ENCODE measurements at places on chromosomes 1 and 21.

DNA sequence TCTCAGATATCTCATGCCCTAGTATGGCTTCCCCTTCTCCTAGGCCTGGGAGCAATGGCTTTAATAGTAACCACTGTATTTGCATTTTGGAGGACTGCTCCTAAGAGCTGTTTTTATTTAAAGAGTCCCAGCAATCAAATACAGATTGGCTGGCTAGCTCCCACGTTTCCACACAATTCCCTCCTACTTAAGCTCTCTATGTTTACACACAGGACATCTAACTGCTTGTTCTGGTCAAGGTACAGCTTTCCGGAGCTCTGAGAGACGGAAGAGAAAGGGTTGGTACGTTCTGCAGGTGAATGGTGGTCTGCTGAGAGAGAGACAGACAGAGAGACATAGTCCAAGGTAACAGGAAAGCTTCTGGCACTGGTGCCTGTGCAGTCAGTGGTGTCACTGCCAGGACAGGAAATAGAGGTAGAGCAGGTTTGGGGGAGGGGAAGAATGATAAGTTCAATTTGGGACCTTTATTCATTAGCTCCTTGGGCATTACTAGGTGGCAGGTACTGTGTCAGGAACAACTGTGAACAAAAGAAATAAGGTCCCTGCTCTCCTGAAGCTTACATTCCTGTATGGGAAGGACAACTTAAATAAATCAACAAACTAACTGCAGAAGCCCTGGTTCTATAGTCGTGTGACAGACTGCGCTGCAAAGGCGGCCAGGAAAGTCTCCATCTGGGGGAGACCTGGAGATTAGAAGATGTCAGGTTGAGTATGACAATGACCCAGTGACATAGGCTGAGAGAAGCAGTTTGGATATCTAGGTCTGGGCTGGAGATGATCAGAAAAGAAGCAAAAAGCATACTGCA, 1.2 kb upstream of the SLC25A33 start:
- no peak for DNase-seq

- peak; percentile 84 for DNase-seq
Measured at GRCh38 chr1:77978293-77978968, 441 bp downstream of the FUBP1 start.

DNA sequence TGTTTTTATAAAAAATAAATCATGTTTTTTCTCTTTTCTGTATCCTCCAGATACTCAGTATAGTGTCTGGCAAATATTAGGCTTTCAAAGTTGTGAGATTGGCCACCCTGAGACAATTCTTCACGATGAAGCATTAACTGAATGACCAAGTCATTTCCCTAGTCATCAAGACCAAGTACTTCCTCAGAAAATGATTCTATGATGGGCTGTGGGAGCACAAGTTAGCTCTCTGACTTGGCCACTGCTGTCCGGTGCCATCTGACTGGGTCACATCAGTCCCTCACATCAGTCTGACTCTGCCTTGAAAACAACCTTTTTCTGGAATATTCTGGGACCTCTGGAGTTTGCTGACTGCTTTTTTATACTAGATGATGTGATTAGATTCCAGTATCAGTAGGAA, 13.5 kb upstream of the YRDC start:
- no peak for DNase-seq

DNA sequence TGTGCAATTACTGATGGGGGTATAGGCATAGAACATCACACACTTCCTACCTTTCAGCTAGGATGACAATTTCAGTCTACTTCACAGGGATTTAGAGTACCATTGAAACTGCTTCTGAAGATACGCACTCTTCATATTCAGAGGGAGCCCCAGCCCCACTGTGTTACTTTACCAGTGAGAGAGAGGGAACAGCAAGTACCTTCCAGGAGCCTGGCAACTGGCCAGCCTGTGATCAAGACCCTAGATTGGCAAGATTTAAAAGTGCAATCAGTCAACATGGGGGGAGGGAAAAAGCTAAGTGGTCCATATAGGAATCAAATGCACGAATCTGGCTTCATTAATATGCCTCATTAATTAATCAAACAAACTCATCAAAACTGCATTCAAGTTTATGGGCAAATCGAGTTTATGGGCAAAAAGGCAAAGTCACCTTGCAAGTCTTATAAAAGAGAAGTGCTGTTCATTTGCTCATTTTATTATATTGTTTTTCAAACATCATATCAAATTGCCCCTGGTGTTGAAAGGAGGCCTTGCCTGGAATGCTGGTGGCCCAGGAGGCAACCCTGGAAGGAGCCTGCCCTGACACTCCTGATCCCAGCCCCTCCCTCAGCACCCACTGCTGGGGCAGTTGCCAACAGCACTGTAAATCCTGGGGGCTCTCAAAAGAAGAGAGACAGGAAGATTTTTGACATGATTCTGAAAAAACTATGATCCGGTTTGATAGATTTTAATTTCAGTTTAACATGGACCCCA, 184.9 kb upstream of the DPT start:
- no peak for DNase-seq

- no peak for DNase-seq
Measured at GRCh38 chr1:61560385-61560784, 164.6 kb downstream of the TM2D1 start.

DNA sequence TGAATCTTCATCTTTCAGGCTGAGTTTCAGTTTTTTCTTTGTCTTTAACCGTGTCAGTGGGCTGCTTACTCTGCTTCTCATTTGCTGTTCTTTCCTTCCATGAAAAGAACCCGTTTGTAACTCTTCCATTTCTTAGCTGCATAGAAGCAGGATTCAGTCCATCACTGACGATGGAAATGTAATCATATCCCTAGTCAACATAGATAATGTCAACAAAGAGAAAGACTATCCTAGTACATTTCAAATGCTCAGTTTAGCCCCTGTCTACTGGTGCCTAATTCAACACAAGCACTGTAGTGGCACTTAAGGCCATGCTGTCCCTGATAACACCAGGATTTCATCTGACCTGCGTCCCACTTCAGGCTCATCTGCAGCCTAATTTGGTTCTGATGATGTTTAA, 376 bp downstream of the GBP1 start:
- no peak for DNase-seq

- no peak for DNase-seq
Measured at GRCh38 chr1:64167176-64167575, 36.2 kb upstream of the UBE2U start.

DNA sequence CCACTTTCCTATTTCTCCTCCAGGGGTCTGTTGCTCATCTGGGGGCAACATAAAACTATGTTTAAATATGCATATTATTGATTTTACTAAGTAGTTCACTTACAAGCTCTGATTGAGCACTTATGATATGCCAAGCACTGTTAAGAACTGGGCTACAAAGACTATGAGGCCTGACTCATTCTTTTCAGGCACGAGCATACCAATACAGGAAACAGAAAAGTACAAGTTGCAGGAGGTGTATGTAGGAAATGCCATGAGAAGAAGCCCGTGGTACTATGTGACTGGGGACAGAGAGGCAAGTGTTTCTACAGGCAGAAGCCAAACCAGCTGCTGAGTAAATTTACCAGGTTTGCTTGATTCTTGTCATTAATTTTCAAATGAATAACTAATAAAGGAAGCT, 120.4 kb upstream of the PTGFR start:
- no peak for DNase-seq

DNA sequence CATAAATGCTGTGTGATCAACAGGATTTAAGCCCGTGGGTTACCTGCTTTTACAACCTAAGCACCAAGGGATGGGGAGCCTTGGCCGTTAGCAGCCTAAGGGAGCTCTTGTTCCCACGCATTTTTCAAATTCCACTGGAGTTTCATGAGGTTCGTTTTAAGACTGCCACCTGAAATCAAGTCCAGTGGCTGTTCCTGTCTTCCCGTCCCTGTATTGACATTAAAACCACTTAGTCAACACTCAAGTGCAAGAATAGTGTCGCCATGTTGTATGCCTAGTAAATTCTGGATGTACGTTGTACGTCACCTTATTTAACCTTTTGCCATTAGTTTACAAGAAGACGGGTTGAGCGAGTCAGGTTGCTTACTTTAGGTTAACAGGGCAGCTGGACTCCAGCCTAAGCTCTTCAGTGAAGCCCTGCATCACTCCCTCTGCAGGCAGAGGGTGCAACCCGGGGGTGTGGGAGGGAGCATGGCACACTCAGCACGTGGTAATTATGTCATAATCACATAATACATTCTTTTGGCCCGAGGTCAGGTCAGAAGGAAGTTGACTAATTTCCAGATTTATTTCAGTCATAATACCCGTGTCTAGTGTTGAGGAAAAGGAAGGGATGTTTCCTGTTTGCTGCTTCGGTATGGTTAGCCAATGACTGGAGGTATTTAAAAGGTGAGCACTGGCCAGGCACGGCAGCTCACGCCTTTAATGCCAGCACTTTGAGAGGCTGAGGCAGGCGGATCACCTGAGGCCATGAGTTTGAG, 42.5 kb downstream of the CNST start:
- peak; percentile 20 for DNase-seq

DNA sequence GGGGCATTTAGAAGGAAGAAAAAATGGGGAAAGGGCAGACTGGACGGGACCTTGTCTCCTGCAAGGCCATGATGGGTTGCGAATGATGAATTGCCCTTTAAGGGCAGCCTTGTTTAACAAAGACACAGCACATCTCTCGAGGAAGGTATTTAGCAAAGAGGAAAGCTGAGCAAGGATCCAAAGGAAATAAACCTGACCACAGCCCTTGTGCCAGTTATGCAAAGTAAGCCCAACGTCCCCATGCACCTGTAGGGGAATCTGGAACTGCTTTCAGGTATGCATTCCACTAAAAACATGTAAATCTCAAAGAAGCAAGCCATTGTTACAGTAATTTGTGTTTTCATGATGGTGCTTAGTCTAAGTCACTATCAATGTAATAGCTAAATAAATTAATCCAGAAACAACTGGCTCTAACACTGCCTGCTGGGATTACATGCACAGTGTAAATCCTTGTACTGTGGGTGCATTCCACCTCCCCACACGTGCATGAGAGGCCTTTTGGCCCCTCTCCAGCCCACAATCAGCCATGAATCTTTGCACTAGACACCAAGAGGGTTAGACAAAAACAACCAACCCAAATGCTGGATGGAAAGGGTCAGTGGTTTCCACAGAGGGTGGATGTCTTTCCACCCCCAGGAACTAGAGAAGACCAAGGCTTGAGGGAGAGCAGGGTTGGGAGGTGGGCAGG, 228.8 kb upstream of the KAZN start:
- DNase-seq = no peak

GRCh38 chr1:223393275-223394214, at the start of gene CCDC185:
CCDC185 (plus strand) TSS chr1:223393415; CDS start chr1:223393476, 61 bp downstream.
- DNase-seq = no peak

- DNase-seq = no peak
Measured at GRCh38 chr21:15289896-15290841, 225.4 kb upstream of the NRIP1 start.

DNA sequence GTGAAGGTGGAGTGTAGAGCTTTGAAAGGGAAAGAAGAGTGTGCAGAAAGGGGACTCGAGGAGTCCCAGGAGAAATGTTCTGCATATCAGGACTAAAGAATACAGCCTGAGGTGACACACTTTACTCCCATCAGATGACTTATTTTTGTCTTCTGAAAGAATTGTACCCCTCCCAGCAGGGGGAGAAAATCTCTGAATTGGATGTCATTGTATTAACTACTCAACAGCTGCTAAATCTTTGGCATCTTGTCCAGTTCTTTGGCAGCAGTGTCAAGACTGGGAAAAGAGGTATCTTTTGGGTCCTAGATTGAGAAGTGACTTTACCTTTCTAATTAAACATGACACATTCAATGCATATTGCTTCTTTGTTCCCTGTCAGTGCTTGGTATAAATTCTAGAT, 18.9 kb downstream of the UBE4B start:
- no peak for DNase-seq

DNA sequence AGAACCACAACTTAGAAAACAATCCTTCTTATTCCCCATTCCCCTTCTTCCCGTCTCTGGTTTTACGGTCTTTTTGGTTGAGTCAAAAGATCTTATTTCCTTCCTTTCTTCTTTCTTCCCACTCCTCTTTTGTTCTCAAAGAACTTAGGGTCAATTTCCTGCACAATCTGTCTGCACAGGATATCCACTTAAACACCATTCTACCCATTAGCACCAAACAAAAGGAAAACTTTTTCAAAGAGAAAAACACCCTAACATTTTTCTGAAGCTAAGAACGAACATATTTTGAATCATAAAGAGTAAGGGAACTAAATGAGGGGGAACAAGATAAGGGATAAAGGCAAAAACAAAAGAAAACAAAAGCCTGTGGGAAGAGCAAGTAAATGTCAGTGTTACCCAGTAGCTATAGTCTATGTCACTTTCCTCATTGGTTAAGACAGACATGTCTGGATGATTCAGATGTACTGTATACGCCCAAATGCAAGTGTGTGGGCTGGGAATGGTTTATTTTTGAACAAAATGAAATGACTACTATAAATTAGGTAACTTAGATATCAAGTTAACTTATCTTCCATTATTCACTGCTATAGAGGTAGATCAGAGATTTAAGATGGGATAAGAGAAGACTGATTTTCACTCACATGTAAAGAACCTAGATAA, 59.9 kb downstream of the TOR3A start:
- DNase-seq = peak; percentile 21

DNA sequence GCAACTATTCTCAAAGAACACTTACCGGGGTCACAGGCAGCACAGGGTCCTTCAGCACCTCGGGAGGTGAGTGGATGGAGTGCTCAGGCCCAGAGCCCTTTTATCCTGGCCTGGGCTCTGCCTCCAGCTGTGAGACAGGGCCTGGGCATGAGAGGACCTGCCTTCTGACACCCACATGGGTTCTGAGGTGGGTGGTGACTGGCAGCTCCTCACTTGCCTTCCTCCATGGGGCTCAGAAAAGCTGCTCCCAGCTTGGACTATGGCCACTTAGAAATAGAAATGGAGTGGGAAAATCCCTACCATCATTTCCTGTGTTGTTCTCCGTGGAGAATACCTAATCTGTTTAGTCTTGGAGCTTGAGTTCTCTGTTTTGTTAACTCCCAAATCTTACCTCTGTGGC, at the start of gene LCE1C:
Gene LCE1C (minus strand): TSS at position 76 of the 400 bp plus-strand sequence. CDS start 1,173 bp downstream, outside the sequence.
- DNase-seq = no peak

DNA sequence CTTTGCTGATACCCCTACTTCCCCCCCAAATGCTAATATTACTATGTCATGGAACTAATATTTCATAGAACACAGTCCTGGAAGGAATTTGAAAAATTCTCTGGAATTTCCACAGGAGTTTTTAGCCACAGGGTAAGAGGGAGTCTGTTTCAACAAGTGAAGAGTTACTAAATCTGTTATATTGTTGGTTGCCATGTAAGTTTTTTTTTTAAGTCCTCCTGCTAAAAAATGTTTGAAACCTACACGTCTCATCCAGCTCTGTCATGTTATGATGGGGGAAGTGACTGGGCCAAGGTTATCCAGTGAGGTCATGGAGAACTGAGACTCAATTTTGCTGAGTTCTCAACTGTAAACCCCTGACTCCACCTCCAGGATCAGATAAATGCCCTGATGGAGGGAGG, 60.8 kb upstream of the USP24 start:
- no peak for DNase-seq

DNA sequence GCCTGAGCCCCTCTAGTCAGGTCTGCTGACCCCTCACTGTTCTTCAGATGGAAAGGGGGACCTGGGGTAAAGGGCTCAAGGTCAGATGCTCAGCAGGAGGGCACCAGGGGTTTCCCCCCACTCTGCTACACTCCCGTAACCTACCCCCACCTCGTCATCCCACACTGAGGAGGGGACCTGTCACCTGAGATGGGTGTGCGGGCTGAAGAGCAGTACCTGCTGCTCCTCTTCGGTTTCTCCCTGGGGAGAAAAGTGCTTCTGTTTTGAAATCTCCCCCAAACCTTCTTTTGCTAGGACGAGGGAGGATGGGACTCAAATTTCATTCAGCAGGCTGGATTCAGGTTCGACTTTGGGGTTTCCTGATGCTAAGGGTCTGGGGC, 65.2 kb downstream of the SYT2 start:
- DNase-seq = no peak

All from stimulated activated CD8-positive, alpha-beta memory T cell treated with anti-CD3 and anti-CD28 coated beads, Interleukin-7, amount 100 ng/mL, for 48 hours (primary cell).